ENCODE measurements at places on chromosomes 13 and 19.

GRCh38 chr13:23460309-23460708 lies 26.8 kb upstream of the SACS start:
- no peak for DNase-seq

- no peak for DNase-seq
These were observed 4.0 kb upstream of the GRIN3B start for GRCh38 chr19:996051-996838.

DNA sequence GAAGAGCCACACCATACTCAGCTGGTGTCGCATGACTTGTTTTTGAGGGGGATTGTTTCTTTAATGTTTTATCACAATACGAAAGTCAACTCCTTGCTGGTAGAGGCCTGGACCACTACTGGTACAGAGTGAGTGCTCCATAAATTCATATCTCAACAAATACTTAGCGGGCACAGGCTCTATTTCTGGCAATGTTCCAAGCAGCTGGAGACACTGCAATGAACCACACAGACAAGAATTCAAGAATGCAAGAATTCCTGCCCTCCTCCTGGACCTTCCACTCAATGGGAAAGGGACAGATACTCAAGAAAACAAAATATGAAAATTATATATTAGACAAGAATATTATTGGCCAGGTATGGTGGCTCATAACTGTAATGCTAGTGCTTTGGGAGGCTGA lies 5.1 kb upstream of the FXYD5 start:
- DNase-seq, result no peak

- DNase-seq, result no peak
These were observed 31.5 kb upstream of the ZNF766 start for GRCh38 chr19:52237771-52238400.
